Stimulated activated CD4-positive, alpha-beta T cell treated with anti-CD3 and anti-CD28 coated beads, Interleukin-1b, Interleukin-23, amount 100 ng/mL, for 1 hour (primary cell): ENCODE measurements at places on chromosomes 12 and 14.
A peak's percentile ranks its signal among the peaks of the same experiment; 100 is the strongest.

DNA sequence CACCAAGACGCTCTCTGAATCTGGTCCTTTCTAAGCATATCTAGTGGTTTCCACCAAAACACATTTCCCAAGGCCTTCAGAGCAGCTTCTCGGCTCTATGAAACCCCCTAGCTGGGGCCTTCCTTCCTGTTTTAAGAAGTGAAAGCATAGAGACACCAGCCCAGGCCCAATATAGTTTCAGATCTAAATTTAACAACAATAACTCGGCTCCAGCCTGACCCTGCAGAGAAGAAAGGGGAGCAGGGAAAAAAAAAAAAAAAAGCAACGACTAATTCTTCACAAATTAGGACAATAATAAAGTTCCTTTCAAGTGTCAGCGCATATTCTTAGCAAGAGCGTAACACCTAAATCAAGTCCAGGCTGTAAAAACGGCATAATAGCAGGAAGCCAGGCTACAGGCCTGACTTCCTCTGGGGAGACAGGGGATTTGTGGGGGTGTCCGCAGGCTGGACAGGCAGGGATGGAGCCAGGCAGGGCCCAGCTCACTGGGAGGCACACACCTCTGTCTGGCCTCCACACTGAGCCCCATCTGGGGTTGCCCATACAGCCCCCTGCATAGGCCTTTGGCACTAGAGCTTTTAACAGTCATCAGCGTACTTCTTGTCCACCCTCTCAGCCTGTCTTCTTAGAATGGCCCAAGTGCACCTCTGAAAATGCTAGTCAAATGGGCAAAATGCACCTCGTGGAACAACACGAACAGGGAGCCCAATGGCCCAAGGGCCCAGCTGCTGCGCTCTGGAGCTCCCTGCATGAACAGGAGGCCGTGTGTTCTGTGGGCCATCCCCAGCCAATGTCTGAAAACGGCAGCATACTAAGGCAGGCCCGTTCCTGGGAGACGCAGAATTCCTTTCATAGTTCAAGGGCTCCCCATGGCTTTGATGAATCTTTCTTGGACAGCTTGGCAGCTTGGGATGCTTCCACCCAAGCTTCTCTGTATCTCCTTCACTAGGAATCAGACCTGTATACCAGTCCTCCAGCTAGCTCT lies 772.9 kb downstream of the MED13L start:
- DNase-seq = no peak

DNA sequence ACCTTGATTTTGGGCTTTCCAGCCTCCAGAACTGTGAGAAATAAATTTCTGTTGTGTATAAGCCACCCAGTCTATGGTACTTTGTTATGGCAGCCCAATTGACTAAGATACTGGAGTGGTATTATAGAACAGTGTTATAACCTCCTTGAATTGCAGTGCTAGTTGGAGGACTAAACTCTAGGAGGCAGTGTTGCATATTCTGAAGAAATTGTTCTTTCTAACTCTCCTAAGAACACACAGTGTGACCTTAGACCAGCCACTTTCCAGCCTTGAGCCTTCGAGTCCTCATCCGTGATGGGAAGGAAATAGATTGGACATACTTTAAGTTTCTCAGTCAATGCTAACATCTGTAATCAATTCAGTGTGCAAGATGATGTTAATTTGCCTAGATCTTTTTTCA lies 22.4 kb upstream of the LRRC10 start:
- no peak for DNase-seq

DNA sequence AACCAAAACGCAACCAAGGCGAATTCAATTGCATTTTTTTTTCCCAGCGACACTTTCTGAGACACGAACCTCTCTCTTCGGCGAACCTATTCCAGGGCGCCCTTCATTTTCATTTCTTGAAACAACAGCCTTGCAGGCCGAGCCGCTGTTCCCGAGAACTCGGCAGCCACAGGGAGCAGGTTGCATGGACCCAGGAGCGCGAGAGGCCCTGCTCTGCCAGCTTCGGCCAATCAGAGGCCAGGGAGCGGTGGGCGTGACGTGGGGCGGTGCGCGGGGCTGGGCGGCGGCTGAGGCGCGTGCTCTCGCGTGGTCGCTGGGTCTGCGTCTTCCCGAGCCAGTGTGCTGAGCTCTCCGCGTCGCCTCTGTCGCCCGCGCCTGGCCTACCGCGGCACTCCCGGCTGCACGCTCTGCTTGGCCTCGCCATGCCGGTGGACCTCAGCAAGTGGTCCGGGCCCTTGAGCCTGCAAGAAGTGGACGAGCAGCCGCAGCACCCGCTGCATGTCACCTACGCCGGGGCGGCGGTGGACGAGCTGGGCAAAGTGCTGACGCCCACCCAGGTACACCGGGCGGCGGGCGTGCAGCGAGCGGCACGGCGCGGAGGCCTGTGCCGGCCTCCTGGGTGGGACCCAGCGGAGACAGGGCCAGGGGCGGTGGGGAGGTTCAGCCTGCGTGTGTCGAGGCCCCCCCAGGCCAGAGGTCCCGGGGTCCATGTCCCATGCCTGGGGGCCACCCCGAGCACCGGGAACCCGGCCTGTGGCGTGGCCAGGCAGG lies at the start of gene PEBP1:
TSS of gene PEBP1 (plus strand) at position 337 of the 771 bp plus-strand sequence. CDS start at position 423, 86 bp downstream.
- DNase-seq = peak; percentile 65

DNA sequence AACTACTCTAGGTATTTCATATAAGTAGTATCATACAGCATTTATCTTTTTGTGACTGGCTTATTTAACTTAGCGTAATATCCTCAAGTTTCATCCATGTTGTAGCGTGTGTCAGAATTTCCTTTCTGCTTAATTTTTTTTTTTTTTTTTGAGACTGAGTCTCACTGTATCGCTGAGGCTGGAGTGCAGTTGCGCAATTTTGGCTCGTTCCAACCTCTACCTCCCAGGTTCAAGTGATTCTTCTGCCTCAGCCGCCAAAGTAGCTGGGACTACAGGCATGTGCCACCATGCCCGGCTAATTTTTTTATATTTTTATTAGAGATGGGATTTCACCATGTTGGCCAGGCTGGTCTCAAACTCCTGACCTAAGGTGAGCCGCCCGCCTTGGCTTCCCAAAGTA lies 28.9 kb downstream of the PNMA1 start:
- DNase-seq = no peak

GRCh38 chr14:70303545-70304293 lies 55.8 kb downstream of the COX16 start:
- no peak for DNase-seq

GRCh38 chr14:40467969-40468368 lies 1035.7 kb upstream of the FBXO33 start:
- DNase-seq = no peak

- no peak for DNase-seq
Observed at GRCh38 chr12:93846936-93847516, 169.9 kb downstream of the CRADD start.

DNA sequence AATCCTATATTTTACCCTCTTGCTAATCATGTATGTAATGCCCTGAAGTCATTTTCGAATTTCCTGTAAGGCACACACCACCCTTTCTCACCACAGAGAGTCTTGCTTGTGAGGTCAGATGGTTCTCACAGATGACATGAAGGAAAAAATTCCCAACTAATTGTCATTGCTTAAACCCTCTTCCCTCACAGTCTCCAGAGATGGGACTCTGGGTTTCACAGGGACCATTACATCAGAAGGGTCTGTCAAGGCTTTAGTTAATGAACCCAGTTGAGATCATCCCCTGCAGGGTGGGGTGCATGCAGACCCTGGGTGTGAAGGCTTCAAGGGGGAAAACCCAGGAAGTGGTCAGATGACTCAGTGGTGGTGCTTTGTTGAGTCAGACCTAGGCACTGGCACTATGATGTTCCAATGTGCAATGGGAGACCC lies 229.6 kb downstream of the BCAT1 start:
- DNase-seq = no peak

DNA sequence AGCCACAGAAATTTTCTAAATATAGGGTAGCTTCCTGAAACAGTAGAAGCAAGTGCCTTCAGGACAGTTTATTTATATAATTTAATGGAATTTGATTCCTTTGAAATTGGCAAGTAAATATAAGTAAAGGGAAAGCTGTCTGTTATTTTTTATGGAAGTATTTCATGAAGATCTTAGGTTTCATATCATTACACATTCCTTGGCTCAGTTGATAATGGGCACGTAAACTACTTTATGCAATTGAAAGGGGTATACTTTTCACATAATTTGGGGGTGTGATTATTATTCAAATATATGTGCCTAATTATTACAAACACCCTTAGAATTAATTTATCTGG lies 71.1 kb upstream of the RAP1B start:
- no peak for DNase-seq

GRCh38 chr14:87748558-87748957 lies 244.4 kb downstream of the GALC start:
- no peak for DNase-seq

DNA sequence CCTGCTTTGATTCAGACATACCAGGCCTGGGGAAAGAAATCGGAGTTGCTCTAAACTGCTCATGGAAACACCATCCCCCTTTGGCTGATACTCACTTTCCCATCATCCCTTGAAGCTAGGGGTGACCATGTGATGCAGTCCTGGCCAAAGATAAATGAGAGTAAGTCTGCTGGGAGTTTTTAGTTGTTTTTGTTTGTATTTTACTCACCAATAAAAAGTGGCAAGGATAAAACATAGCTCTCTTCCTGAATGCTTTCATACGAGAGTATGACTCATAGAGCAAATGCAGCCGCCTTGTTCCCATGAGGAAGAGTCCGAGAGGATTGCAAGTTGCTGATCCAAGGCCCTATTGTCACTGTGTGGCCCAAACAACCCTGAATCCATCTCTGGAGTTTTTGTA lies 126.4 kb upstream of the TMEM132C start:
- DNase-seq = no peak

GRCh38 chr12:105329926-105330282 lies 587 bp upstream of the C12orf75 start:
- no peak for DNase-seq

- DNase-seq = no peak
Observed at GRCh38 chr14:21498540-21499526, 12.3 kb downstream of the METTL3 start.

DNA sequence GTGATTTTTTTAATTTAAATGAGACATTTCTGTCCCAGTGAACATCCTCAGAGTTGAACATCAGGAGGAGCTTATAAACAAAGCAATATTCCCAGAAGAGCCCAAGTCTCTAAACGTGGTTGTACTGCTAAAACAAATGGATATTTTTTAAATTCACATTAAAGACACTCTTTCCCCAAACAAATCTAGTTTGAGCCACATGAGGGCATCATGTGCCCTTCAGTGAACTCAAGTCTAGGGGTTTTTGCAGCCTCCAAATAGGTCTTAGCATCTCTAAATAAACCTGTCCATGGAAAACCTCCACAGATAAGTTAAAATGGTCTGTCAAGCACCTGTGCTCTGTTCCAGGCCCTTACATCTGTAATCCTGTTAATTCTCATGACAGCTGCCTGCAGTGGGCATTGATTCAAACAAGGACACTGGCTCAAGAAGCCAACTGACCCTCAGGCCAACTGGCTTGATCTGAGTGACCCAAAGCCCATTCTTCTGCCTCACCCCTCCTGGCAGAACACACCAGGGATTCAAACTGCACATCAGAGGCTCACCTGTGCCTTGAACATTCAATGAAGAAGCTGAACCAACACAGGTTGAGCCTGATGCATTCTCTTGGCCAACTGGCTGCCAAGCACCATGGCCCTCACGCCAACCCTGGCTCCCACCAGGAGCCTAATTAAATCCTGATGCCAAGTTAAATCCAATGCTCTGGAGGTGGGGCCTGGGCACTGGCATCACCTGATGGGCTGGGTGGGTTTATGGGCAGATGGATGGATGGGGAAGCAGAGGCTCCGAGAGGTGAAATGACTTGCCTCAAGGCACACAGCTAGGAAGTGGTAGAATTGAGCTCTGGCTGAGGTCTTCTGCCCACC lies 8.6 kb downstream of the ISCU start:
- no peak for DNase-seq

DNA sequence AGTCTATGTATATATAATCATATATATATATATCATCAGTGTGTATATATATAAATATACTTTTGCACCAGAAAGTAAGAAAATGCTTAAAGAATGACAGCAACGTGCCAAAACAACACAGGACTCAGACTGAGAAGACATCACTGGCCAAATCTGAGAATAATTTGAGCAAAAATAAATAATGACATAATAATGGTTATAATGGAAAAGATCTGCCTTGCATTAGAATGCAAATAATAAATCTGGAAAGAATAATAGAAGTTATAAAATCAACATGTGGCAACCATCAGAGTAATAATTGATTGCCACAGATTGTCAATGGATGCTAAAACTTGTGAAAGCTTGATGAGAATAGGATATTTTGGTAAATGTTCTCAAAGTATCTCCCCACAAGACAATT lies 61.5 kb upstream of the PLEKHG7 start:
- no peak for DNase-seq

- DNase-seq = no peak
Observed at GRCh38 chr12:66903782-66904396, 225.0 kb upstream of the GRIP1 start.

GRCh38 chr12:38915429-38916182 lies 10.2 kb upstream of the CPNE8 start:
- no peak for DNase-seq

GRCh38 chr14:102584871-102585869 lies 7.3 kb upstream of the RCOR1 start:
- no peak for DNase-seq

- no peak for DNase-seq
Observed at GRCh38 chr14:103736546-103737431, 21.2 kb downstream of the ZFYVE21 start.

DNA sequence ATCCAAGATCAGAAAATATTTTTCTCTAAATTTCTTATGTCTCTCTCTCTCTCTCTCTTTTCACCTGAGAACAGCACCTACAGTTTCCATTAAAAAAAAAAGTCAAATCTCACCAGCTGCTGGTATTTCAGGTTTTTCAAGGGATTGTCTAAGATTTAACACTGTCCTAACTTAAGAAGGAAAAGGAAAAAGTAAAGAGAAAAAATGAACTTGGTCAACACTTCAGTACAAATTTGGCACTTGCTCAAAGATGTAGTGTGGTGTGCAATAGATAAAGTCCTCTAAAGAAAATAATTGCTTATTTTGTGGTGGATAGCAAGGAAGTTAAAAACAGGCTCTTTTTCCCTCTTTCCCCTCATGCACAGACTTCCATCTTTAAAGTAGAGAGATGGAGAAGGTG lies 416.2 kb downstream of the SOX5 start:
- DNase-seq = no peak

DNA sequence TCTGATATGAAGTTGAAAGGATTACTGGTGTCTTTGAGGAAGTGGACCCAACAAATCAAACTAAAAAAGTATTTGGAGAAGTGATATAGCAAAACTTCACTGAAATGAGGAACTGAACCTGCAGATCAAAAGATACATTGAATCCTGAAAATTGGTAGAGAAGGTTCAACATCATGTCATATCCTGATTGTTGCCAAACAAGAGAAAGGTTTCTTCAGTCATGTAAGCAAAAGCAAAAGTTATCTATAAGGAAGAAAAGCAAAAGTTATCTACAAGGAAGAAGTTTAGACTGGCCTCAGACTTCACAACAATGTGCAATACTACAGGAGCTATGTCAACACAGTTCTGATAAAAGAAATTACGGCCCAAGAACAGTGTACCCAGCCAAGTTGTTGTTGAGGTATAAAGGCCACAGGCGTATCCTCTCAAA lies 142.7 kb downstream of the RAD51B start:
- DNase-seq = no peak

- DNase-seq = peak; percentile 55
Observed at GRCh38 chr12:1661553-1662335, 29.1 kb upstream of the ADIPOR2 start.
